ENCODE measurements at places on chromosomes 4 and X.

GRCh38 chr4:74395633-74396032, 30.7 kb downstream of the EREG start:
- DNase-seq = no peak

- DNase-seq = no peak
Observed at GRCh38 chrX:47129899-47130358, 14.6 kb downstream of the NDUFB11 start.

- no peak for DNase-seq
Observed at GRCh38 chr4:140704964-140705363, 51.2 kb downstream of the TBC1D9 start.

GRCh38 chrX:116499780-116500179, 37.0 kb upstream of the CT83 start:
- no peak for DNase-seq

DNA sequence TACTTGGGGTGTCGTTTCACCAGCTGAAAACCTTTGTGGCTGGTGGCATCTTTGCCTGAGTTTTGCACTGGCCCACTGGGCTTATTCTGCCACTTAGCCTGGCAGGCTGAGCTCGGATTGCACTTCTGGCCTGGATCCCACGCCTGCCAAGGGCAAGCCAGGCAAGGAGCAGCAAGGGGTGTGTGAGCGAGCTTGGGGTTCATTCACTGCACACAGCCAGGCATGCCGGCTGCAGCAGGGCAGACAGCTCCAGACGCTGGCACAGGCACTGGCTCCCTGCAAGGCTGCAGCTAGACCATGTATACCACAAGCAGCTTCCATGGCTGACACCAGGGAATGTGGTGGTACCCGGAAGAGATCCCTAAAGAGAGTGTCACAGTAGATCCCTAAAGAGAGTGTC, 476.3 kb downstream of the EPHA5 start:
- no peak for DNase-seq

DNA sequence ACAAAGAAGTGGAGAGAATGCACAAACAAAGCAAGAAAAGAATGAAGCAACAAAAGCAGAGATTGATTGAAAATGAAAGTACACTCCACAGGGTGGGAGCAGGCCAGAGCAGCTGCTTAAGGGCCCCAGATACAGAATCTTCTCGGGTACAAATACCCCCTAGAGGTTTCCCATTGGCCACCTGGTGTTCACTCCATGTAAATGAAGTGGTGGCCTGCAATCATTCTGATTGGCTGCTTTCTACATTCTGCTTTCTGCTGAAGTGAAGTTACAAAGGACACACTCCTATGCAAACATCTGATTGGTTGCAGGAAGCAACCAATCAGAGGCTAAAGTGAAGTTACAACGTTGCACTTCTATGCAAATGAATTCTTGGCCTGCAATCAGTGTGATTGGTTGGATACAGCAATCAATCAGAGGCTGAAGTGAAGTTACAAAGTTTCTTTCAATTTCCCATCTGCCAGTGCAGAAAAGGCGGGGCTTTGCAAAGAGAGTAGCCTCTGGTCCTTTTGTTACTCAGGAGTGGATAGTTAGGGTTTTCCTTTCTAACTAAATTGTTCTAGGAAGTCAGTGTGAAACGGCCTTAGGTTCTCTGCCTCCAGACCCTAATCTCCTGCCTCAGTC, 19.0 kb upstream of the GPC4 start:
- no peak for DNase-seq

Measured in stimulated activated naive CD8-positive, alpha-beta T cell treated with anti-CD3 and anti-CD28 coated beads, Interleukin-15, Interleukin-2, amounts not matched to agents 100 U/mL and 50 U/mL, for 24 hours (primary cell).